ENCODE measurements at places on chromosomes 6 and 20.

DNA sequence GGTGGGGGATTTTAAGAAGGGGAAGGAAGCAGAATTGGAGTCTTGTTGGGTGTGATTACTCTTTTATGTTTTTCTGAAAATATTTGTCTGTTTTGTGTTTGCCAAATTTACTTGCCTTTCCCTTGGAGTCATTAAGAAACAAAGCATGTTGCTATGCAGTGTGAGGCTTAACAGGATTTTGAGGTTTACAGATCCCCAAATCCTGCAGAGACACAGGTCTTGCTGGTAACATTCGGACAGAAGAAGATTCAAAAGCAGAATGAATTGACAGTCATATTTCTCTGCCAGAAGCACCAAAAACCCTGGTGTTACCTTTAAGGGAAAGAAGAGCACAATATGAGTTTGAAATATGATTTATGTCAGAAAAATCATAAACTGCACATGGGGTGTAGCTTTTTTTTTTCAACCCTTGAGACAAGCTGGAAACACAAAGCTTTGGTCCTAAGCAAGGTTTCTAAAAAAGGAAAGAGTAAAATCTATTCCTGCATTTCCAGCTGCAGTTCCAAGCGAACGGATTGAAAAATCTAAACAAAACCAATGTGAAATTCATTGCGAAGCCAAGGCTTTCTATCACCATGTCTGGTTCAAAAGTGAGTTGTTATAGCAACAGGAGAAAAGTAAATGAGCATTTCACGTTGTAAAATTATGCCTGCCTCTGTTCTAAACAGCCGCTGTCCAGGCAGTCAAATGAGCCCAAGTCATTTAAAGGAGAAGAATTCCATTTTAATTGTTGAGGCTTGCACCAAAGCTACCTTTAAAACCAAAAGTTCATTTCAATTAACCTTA is 358.9 kb upstream of the SASH1 start:
- DNase-seq, result no peak

DNA sequence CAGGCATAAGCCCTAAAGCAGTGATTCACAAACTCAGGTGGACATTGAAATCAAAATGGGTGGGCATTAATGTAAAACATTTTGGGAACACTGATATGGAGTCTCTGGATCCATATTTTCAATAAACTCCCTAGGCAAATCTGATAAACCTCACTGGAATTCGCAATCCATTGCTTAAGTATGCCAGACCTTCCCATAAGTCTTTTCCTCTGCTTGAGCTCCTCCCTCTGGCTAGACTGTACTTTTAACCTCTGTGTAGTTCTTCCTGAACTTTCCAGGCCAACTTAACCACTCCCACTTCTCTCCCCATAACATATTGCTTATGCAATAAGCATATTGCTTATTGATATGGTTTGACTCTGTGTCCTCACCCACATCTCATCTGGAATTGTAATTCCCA is 629.7 kb upstream of the IMPG1 start:
- no peak for DNase-seq

GRCh38 chr6:39769012-39769411 is 23.2 kb upstream of the DAAM2 start:
- DNase-seq, result no peak

DNA sequence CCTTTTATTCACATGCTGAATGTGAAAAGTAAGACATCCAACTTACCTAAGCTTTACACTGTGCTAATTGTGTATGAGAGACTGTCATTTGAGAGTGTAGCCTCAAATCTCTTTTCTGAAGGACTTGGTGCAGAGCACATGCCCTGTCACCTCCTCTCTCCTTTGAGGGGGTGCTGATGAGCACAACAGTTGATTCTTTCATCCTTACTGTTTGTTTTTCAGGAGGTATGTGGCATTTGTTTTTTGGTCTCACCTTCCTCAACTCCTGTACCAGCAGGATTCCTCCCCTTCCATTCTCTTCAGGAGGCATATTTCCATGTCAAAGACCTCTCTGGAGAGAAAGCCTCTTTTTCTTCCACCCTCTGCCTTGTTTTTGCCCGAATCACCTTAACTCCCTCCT is 252.6 kb upstream of the CITED2 start:
- no peak for DNase-seq

DNA sequence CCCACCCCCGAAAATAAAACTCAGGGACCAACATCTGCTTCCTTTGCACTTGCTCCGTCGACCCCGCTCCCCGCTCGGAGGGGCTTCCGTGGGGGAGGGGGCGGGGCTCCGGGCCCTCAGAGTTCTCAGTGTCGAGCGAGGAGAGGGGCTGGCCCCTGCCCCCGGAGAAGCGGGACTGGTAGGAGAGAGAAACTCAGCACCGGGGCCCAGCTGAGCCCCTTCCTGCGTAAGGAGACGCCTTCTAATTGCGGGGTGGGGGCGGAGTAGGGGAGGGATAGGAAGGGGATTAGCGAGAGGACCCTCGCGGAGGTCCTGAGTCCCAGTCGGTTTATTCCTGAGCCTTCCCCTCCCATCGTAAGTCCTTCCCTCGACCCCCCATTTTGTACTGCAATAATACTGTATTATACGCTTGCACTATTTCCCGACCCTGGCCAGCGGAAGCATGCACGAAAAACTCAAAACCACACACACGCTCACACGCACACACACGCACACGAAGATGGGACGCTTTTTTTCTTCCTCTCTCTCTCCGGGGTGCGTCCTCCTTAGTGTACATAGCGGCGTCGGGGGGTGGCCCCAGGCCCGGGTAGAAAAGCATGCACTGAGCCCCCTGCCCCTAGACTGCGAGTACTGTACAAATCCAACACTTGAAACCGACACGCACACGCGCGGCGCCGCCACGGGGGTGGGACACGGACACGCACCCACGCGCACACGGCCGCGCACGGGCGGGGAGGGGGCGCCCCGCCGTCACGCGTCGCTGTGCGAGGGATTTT is 22.1 kb upstream of the SLC22A7 start:
- DNase-seq, result peak; percentile 34

- DNase-seq, result peak; percentile 4
Measured at GRCh38 chr6:144544266-144544830, 259.2 kb downstream of the UTRN start.

- no peak for DNase-seq
Measured at GRCh38 chr6:24599686-24600399, 46.1 kb downstream of the KIAA0319 start.

- no peak for DNase-seq
Measured at GRCh38 chr6:3280091-3280490, 21.3 kb downstream of the PSMG4 start.

GRCh38 chr6:46420921-46421638 is 70.2 kb downstream of the RCAN2 start:
- no peak for DNase-seq

DNA sequence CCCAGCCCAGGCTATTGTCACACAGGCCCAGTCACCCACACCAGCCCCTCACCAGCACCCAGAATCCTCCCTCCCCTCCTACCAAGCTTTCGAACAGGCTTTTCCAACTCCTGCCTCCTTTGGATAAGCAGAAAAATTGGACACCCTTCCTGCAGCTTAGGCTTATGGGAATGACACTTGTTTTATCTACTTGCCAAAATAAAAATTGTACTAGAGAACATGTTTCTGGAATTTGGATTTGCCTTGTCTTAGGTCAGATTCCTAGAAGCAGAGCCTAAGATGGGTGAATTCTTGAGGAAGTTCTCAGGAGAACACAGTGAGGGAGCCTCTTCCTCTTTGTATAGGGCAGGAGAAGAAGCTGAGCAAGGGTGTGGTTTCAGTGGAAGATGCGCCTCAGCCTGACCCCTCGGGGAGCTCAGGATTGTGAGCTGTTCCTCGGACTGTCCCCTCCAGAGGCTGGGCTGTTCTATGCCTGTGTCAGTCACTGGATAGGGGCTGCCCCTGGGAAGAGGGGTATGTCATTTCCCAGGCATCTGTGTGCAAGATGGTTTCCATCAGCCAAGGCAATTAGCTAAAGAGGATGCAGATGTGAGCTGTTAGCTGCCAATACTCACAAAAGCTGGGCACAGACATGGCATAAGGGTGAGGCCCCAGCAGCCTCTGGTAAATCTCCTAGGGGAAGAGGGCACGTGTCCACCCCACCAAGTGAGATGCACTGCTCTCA is 33.9 kb downstream of the ITPR3 start:
- DNase-seq, result no peak

GRCh38 chr6:155181498-155181897 is 82.3 kb upstream of the CLDN20 start:
- no peak for DNase-seq
